ENCODE measurements at places on chromosomes 1 and 21.

DNA sequence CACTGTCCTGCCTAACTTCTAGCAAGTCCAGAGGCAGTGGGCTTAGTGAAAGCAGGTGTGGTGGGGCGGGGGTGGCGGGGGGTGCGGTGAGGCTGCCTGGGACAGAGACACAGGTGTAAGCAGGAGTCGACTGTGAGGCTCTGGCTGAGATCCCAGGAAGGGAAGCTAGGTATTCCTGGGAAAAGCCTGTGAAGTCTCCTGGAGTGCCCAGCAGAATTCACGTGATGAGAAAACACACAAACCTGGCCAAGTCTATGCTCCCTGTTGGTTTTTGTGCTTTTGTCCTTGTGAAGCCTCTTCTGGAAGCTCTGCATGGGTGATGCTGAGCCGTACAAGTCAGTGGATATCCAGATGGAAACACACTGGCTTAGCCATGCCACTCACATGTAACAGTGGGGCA lies 5.3 kb downstream of the GALNT2 start:
- no peak for DNase-seq

DNA sequence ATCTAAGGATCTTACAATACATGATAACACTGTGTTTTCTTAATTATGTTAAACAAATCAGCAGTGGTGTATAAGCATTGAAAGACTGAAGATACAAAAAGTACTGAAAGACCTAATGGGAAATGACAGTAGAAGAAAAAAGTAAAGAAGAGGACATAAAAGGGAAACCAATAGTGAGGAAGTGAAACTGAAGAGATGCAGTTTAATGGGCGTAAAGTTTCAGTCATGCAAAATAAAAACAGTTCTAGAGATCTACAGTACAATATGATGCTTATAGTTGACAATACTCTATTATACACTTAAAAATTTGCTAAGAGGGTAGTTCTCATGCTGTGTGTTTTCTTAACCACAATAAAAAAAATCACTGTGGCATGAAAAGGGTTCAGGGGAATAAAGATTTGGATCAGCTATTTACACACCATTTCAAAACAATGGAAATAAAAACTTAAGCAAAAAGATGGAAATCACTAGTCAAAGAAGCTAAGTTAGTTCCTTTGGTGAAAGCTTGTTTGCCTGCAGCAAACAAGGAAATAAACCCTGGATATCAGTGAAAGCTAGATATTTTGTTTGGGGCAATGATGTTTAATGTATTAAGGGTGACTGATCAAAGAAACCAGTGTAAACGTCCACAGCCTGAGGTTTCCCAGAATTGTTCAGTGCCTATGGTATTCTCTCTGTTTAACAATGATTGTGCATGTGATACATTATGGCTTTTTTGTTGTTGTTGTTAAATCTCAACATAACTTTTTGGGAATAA lies 1160.8 kb upstream of the ADGRL2 start:
- DNase-seq, result no peak

GRCh38 chr1:245458234-245458633 lies 303.4 kb downstream of the KIF26B start:
- DNase-seq, result no peak

DNA sequence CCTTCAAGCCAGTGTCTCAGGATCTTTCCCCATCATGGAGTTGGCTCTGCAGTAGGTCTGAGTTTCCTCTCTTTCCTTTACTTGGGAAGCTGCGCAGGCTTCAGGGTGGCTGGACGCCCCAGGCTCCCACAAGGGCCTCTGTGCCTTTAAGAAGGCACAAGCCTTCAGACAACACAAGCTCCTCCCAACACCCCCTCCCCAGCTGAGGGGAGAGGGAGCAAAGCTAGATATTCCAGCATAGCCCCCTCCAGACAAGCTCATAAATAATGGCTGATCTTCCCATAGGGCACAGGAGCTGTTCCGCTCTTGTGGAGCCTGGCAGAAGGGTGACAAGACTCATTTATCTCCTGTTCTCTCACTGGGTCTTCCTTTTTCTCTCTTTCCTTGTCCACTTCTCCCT lies 27.9 kb upstream of the ATP2B4 start:
- no peak for DNase-seq

DNA sequence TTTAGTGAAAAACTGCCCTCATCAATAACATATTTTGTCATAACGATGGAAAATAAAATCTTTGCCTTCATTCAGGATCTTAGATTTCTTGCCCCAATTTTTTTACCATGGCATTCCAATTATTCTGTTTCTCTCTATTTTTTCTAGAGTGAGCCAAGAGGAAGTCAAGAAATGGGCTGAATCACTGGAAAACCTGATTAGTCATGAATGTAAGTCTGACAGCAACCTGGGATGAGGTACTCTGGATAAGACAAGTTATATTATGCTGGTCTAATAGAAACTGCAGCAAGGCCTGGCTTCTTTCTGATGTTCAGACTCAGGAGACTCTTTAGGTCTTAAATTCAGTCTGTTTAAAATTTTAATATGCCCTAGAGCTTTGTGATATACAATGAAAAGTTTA lies 3.5 kb downstream of the RGS4 start:
- no peak for DNase-seq

GRCh38 chr1:247500865-247501264 lies 35.4 kb downstream of the OR2C3 start:
- no peak for DNase-seq

Measured in NCI-H446 (cell line).